ENCODE measurements at places on chromosomes 5 and 9. TPM values are rescaled to one million over a fixed set of nuclear protein-coding genes. Genes with fewer than 3 reads are reported as not detected.

GRCh38 chr9:126328407-126328806 lies 1.8 kb downstream of the MVB12B start:
- no peak for DNase-seq

INSL4 gene
- polyA plus RNA-seq: not detected

- DNase-seq: no peak
These were observed 654.6 kb downstream of the MTRR start for GRCh38 chr5:8523501-8523900.

- no peak for DNase-seq
These were observed 293.2 kb downstream of the HCN1 start for GRCh38 chr5:45402804-45403455.

DNA sequence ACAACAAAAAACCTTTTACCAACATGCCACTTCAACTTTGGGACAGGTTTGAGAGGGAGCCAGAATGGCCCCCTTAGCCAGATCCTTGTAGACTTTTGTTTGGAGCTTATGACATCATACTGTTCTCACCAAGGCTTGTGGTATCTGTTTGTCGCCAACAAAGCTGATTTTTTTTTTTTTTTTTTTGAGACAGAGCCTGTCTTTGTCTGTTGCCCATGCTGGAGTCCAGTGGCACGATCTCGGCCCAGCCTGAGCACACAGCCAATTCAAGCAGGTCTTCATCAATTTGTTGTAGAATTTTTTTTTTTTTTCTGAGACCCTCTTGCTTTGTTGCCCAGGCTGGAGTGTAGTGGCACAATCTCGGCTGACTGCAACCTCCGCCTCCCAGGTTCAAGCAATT lies 26.4 kb upstream of the NTNG2 start:
- no peak for DNase-seq

- no peak for DNase-seq
These were observed 52.6 kb upstream of the TCERG1 start for GRCh38 chr5:146394486-146394885.

GRCh38 chr5:79875230-79875629 lies 115.8 kb downstream of the MTX3 start:
- DNase-seq: no peak

- no peak for DNase-seq
These were observed 77.5 kb upstream of the UNC5A start for GRCh38 chr5:176732736-176733405.

DNA sequence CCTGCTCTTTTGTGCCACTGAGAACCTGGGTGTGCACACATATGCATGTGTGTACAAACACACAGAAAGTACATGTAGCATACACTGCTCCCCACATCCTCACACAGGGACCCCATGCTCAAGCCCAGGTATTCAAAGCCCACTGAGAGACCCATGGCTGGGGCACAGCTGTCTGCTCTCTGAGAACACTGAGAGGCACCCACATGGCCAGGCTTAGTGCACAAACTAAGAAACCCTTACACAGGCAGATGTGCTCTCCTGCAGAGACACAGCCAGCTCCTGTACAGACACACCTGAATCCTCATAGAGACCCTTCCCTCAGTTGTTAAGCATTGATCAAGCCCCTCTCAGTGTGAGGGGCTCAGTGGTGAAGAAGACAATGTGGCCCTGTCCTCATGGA lies 92.5 kb downstream of the CACNA1B start:
- DNase-seq: no peak

DNA sequence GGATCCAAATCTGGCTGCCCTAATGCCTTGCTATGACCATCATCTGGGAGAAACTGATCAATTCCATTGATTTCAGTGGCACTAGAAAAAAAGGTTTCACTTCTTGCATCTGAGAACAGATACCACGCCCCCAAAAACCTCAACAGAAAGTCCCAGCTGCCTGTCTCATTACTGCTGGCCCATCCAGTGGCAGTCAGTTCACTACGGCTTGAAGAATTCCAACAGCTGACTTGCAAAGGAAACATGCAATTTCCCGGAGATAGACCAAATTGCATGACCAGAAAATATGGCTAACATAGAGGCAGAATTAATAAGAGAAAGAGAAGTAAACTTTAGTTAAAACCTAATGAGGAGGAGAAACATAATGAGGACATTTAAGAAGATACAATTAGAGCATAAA lies 48.6 kb downstream of the UGCG start:
- no peak for DNase-seq

IL6ST gene
- 224 TPM for polyA plus RNA-seq

GRCh38 chr9:134410071-134410834 lies 84.0 kb downstream of the RXRA start:
- no peak for DNase-seq

- DNase-seq: no peak
These were observed 3.2 kb downstream of the DOLPP1 start for GRCh38 chr9:129084087-129084486.

GABRA6 gene
- polyA plus RNA-seq: not detected

UGT3A2 gene
- 0.09 TPM for polyA plus RNA-seq
